ENCODE measurements at places on chromosomes 4 and X.

GRCh38 chrX:37485429-37485828 lies 86.0 kb upstream of the LANCL3 start:
- no peak for DNase-seq

- DNase-seq = no peak
Observed at GRCh38 chr4:81505726-81506125, 34.0 kb upstream of the RASGEF1B start.

DNA sequence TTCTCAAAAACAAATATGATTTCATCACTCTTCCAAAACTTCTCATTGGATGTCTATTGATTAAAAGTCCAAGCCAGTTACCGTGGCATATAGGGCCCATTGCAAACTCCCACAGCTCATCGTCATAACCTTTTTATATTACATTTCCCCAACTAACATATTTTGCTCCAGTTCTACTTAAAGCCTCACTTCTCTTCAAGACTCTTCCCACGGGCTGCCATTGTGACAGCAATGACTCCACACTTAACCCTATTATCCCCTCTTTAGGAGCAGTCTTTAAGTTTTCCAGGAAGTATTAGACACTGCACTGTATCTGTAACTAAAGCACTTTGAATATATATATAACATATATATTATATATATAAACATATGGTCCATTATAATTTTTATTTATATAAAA lies 44.5 kb downstream of the DTHD1 start:
- no peak for DNase-seq

DNA sequence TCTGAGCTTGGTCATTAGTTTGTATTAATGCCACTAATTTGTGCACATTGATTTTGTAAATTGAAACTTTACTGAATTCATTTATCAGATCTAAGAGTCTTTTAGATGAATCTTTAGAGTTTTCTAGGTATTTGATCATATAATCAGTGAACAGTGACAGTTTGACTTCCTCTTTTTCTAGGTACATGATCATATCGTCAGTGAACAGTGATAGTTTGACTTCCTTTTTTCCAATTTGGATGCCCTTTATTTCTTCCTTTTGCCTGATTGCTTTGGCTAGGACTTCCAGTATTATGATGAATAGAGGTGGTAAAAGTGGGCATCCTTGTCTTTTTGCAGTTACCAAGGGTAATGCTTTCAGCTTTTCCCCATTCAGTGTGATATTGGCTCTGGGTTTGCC lies 421.4 kb upstream of the CPXCR1 start:
- no peak for DNase-seq

- DNase-seq = no peak
Observed at GRCh38 chr4:81352446-81352835, 119.3 kb downstream of the RASGEF1B start.

GRCh38 chrX:22117633-22118032 lies 85.5 kb downstream of the PHEX start:
- DNase-seq = no peak

GRCh38 chr4:69874507-69874906 lies 14.6 kb upstream of the SULT1E1 start:
- no peak for DNase-seq

- DNase-seq = no peak
Observed at GRCh38 chrX:132624466-132624865, 135.6 kb upstream of the MBNL3 start.

GRCh38 chr4:154984148-154984547 lies 203.1 kb downstream of the RBM46 start:
- no peak for DNase-seq

- DNase-seq = no peak
Observed at GRCh38 chrX:121851033-121851432, 803.6 kb downstream of the GLUD2 start.

DNA sequence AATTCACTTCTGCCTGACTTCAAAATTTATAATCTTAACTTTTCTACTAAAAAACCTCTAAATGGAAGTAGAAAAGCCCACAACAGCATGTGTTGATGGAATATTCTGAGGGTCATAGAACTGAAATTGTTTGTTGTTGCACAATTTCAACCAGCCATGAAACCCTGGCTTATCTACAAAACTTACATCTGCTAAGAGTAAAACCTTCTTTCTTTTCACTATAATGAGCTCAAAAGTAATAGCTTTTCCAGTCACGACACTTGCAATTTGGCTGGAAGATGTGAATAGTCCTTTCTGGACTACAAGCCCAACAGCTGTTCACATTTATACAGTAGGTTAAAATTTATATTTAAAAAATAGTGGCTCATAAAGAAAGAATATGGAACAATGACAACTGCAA lies 250.0 kb downstream of the GPAT3 start:
- DNase-seq = no peak

GRCh38 chr4:26060286-26060685 lies 146.3 kb downstream of the SMIM20 start:
- DNase-seq = no peak

DNA sequence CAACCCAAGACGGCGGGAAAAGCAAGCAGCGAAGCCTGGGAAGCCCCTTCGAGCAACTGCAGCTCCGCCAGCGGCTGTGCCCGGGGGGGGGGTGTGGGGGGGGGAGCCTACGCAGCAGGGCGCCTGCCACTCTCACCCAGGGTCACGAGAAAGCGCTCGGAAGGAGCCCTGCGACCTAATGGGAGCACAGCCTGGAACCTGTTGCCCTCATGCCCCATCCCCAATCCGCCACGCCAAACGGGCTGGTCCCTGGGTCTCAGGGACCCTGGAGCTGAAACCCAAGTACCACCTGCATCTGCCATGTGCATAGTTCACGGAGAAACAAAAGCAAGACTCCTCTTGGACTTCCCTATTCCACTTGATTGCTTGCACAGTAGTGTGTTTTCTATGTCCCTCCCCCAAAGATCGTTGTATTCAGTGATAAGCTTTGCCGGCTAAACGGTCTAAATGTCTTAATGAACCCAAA lies 359 bp upstream of the GAB3 start:
- DNase-seq = no peak

DNA sequence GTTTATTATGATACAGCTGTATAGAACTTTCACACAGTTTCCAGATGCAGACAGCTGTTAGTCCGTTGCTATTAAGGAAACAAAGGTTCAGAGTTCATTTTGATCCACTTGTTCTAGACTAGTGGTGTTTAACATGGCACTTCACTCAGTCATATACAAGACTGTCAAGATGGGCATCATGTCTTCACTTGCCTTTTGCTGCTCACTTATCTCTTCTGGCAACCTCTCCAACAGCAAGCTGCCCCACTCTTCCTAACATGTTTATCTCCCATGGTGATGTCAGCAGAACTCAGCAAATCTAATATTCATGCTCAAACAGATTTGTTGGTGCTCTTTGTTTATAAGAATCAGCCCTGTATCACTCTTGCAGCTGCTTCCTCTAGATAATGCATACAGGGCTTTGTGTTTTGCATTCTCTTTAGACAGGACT lies 236.2 kb upstream of the HAND2 start:
- DNase-seq = no peak

GRCh38 chr4:174467107-174467506 lies 55.2 kb downstream of the HPGD start:
- no peak for DNase-seq

- no peak for DNase-seq
Observed at GRCh38 chrX:13283950-13284546, 35.8 kb downstream of the ATXN3L start.

GRCh38 chr4:125432078-125432477 lies 117.3 kb downstream of the FAT4 start:
- peak; percentile 46 for DNase-seq

- no peak for DNase-seq
Observed at GRCh38 chrX:71923516-71923915, 12.9 kb downstream of the NHSL2 start.

DNA sequence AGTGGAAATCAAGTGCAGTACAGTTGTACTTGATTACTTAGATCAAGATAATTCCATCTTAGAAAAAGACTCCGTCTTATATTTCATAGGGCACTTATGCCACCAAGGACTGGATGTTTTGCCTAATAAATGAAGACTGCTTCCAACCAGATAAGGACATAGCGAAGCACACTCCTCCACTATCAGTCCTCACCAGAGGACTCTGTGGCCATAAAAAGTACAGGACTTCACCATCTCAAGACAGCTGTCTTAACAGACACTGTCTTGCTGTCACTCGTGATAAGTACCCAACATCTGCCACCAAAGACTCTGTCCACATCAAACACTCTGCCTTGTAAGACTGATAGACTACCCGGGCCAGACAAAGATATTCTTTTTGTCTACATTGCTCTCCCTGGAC lies 352.0 kb downstream of the TRAM1L1 start:
- no peak for DNase-seq

GRCh38 chrX:22025751-22026150 lies 6.4 kb upstream of the PHEX start:
- DNase-seq = no peak

DNA sequence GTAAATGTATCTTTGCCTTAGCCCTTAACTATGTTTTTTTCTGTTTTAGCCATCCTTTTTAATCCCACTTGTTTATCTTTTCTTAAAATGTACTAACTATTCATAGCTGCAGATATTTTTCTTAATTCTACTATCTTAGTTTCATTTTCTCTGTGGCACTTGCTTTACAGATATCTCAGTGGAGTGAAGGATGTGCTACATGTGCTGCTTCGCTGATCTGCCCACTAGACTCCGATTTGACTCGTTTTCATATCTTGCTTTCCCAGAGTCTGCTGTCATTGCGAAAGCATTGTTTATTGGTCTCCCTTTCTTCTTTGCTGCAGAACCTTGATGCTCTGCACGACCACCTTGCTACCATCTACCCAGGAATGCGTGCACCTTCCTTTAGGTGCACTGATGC lies 30.6 kb downstream of the GUCY1B1 start:
- no peak for DNase-seq

GRCh38 chrX:20212486-20213089 lies 54.1 kb downstream of the RPS6KA3 start:
- DNase-seq = no peak

GRCh38 chrX:5054852-5055251 lies 1173.8 kb downstream of the NLGN4X start:
- no peak for DNase-seq

DNA sequence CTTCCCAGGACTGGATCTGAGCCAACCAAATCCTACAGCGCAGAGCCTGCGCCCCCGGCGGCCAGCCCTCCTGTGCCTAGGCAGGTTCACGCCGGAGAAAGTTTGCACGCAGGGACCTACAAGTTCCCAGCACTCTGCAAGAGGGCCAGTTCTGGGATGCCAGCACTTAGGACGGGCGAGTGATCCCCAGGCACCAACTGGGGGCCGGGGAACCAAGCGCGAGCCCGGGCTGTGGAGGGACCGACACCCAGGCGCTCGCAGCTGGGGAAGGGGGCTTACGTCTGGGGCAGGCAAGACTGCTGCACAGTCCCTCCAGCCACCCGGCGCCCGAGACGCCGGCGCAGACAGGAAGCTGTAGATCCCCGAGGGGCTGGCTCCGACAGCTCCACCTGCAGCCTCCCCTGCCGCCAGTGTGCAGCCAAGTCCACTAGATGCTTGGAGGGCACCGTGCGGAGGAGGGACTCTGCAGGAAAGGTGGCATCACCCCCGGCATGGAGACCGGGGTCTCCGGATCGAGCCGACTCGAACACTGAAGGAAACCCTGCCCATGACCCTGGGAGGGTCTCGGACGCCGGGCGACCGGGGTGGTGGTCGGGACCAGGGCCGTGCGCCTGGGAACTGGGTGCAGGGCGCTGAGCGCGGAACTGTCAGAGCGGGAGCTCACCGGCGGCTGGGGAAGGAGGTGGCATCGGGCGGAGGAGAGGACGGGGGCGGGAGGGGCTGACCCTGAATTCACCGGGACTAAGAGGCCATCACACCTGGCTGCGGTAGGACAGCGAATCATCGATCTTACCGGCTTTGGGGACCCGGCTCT lies 566 bp downstream of the CORIN start:
- DNase-seq = peak; percentile 32

GRCh38 chrX:9591496-9591895 lies 126.6 kb downstream of the TBL1X start:
- DNase-seq = no peak

- DNase-seq = peak; percentile 43
Observed at GRCh38 chrX:118346258-118347094, 570 bp downstream of the WDR44 start.

DNA sequence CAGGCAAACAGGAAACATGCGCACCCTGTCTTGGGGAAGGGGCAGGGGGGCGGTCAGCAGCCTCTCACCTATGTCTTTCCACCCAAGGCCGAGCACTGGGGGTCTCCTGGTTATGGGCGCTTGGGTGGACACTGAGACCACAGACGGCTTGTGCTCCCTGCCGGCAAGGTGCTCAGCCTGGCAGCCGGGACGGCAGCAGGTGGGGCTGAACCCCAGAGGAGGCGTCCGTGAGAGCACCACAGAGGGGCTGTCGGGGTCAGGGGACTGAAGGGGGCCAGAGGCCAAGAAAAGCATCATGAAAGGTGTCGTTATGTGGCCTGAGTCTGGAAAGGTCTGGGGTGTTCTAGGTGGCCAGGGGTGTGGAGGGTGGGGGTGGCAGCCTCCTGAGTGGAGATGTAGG lies 19.6 kb downstream of the DOK7 start:
- no peak for DNase-seq

DNA sequence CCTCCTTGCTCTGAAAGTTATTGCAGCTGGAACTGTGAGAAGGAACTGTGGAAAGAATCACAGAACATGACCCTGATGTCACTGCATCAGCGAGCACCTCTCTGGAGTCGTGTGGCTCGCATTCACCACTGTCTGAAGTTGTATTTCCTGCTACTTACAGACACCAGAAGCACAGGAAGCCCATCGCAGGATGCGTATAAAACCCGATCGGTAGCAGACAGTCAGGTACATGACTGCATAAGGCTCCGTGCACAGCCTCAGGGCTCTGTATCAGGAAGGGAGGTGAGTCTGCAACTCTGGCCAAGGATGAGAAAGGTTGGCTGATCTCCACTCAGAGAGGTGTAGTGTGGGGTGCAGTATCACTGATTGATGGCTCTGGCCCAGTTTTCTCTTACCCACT lies 134.4 kb downstream of the EVC2 start:
- no peak for DNase-seq

GRCh38 chr4:128670513-128670912 lies 139.0 kb upstream of the JADE1 start:
- no peak for DNase-seq

GRCh38 chr4:140065393-140065792 lies 88.6 kb downstream of the MAML3 start:
- no peak for DNase-seq

- no peak for DNase-seq
Observed at GRCh38 chrX:7711167-7711566, 131.8 kb upstream of the VCX start.

DNA sequence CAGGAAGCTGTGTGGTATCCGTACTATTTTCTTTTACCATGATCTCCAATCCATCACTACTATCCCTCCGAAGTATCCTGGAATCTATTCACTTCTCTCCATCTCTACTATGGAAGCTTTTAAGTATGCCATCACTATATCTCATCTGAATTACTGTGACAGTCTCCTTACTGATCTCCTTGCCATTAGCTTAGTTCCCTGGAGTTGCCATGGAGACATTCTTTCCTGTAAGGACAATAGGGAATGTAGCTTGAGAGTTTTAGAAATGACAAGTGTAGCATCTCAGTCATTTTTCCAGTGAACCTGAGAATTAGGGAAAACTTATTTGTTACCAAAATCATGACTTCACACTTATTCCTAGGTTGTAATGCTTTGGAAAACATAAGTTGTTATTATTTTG lies 86.3 kb downstream of the HPGD start:
- DNase-seq = no peak

All from HEK293T (cell line).